Stimulated activated CD8-positive, alpha-beta memory T cell treated with anti-CD3 and anti-CD28 coated beads, Interleukin-2, amount 100 ng/mL, for 48 hours (primary cell): ENCODE measurements at places on chromosomes 13 and 19.

DNA sequence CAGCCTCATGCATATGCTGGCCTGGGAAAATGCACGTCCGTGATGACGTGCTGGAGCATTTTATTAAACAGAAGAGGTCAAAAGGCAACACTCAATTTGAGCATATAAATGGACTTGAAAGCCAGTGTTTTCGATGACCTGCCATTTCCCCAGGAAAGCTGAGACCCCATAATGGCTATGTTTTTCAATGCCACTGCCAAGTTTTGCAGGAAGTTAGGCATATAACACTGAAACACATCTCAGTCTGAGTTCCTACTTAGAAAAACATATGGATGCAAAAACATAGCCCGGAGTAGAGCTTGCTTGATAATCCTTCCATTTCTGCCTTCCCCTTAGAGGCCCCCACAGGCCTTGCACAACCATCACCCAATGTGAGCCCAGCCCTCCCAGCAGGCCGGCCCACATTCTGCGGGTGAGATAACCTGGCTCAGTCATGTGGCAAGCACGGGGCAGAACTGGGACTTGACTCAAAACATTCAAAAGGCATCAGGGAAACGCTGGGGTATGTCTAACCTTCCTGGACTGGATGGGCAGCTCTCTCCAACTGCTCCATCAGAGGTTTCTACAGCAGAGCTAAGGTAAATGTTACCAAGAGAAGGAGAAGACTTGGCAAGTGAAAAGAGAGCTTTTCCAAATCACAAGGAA is 24.9 kb downstream of the EPS15L1 start:
- peak; percentile 36 for DNase-seq

- peak; percentile 20 for DNase-seq
Observed at GRCh38 chr13:77698201-77699058, 943 bp downstream of the SLAIN1 start.

GRCh38 chr19:49214701-49215100 is 57.1 kb downstream of the TRPM4 start:
- DNase-seq: no peak

DNA sequence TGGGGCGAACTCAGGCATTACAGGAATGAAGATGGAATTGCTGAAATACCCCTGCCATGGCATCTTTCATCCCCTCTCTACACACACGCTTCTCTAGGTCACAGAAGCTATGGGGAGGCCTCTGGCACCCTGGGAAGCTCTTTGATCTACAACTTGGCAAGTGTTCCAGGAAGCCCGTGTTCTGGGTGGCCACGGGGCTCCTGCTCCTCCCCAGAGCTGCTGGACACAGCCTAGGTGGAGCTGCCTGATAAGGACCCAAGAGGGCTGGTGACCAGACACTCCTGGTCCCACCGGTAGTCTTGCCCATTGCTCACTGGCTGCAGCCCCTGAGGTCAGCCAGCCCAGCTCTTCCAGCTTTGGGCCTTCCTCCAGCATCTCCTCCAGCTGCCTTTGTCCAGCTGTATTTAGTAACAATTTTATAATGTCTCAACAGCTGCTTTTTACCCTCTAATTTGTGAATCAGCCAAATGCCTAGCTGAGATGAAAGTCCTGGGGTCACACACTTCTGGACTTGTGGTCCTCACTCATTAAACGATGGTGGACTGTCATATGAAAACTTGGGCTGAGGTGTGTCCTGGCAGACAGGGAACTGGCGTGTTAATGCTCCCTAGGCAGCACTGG is 72.8 kb upstream of the SPATA13 start:
- no peak for DNase-seq

DNA sequence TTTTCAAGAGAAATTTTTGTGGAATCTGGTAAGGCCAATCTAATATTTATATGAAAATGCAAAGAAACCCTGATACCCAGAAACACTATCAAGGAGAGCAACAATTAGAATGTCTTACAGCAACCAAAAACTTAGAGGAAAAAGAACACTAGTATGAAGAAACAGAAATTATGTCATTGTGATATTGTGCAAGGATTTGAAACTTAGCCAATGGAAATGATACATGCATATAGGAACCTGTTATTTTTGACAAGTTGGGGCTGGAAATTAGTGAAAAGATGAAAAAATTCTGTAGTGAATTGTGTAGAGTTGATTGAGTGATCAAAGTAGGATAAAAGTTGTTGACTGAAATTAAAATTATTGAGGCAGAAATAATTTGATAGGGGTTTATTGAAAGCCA is 792.6 kb upstream of the SLITRK6 start:
- DNase-seq: no peak

DNA sequence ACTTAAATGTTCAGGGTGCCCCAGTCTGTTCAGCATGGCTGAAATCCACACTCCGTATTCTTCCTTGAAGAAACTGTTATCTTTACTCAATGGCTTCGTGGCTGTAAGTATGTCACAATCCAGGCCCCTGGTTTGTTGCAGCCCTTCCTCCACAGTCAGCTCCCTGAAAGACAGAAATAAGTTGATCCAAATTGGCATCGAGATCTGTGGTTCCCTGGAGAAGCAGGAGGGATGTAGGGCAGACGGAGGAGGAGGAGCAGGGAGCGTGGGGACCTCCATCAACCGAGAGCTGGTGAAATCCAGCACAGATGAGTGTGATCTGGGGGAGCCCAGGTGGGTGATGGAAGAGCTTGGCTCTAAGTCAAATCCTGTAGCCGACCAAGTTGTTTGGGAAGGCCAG is 304 bp downstream of the TSPAN16 start:
- DNase-seq: no peak

GRCh38 chr13:78497702-78498355 is 105.5 kb downstream of the POU4F1 start:
- DNase-seq: no peak

- no peak for DNase-seq
Observed at GRCh38 chr19:49497789-49498103, 1.5 kb downstream of the RPS11 start.

DNA sequence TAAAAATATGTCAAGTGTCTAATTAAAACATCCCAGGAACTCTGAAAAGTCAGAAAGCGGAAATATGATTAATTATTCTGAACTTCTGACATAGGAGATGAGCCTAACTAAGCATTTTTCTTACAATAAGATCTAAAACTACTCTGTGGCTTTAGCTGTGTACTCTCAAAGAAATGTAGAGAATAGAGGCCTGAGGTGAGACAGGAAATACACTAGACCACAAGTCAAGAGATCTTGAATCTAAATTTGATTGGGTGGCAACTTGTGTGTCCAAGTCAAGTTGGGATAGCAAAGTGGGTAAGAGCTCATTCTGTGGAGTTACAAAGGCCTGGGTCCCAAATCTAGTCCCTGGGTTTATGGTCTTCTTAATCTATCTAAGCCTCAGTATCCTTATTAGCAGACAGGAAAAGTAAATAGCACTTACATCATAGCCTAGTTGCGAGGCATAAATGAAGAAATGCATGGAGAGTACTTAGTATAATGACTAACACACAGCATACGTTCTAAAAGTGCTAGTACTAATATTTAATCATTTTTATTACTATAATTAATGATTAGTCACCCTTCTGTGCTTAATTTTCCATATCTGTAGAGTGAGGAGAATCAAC is 9.4 kb upstream of the LRRC63 start:
- no peak for DNase-seq

DNA sequence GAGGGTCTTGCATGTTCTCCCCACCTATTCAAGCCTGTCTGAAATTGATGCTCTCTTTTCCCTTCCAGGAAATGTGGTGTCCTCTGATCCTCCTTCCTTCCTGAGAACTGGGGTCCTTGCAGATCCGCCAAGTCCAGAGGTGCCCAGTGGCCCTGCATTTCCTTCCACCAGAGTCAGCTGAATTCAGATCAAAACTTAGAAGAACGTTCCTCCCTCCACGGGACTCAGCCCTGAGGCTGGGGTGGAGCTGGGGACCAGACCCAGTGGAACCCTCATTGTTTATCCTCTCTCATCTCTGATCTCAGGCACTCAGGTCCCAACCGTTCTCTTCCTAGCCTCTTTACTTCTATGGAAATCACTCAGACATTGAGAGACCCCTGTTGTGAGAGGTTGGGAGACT is 477.3 kb downstream of the TSHZ3 start:
- DNase-seq: no peak

DNA sequence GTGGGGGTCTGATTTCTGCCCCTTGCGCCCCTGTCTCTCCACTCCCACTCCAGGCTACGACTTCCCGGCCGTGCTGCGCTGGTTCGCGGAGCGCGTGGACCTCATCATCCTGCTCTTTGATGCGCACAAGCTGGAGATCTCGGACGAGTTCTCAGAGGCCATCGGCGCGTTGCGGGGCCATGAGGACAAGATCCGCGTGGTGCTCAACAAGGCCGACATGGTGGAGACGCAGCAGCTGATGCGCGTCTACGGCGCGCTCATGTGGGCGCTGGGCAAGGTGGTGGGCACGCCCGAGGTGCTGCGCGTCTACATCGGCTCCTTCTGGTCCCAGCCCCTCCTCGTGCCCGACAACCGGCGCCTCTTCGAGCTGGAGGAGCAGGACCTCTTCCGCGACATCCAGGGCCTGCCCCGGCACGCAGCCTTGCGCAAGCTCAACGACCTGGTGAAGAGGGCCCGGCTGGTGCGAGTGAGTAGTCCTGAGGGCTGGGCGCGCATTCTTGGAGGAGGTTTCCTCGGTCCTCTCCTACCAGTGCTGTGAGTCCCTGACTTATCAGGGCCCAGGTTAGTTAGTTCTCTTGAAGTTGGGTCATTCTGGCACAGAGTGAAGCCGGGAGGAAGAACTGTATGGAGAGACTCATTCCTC is 12.7 kb downstream of the EHD2 start:
- DNase-seq: no peak

- no peak for DNase-seq
Observed at GRCh38 chr13:91112201-91112923, 235.1 kb upstream of the MIR17HG start.

DNA sequence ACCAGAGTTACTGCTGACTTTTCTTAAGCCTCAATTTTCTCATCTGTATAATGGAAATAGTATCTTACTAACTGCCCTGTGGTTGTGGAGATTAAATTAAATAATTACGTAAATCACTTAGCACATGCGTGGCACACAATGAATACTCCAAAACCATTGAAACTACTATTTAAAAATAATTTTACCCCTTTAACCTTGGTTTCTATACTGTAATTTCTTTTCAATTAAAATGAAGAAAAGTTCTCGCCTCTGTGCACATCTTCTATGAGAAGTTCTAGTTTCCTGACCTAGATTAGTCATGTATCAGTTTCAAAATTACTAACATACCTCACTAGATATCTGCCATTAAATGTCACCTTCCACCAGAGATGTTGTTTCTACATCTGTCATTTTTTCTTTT is 5.7 kb downstream of the SLITRK1 start:
- no peak for DNase-seq

GRCh38 chr19:37362733-37363132 is 8.2 kb upstream of the ZNF527 start:
- no peak for DNase-seq

- no peak for DNase-seq
Observed at GRCh38 chr13:95779522-95779921, 102.6 kb downstream of the DNAJC3 start.

DNA sequence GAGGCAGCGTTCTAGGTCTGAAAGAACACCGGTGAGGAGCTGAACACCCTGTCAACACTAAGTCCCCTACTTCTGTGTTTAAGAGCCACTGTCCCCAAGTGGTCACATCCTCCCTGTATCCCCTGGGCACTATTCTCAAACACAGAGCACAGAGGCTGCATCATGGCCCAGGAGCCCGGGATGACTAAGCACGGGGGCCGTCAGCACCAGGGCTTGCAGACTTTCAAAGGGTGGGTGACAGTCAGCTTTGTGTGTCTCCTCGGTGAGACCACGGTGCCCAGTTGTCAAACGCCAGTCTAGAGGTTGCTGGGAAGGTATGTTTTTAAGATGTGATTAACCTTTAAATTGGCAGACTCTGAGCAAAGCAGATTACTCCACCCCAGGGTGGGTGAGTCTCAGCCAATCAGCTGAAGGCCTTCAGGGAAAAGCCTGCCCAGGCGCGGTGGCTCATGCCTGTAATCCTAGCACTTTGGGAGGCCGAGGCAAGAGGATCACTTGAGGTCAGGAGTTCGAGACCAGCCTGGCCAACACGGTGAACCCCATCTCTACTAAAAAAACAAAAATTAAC is 8.0 kb downstream of the MAP2K2 start:
- DNase-seq: peak; percentile 17

DNA sequence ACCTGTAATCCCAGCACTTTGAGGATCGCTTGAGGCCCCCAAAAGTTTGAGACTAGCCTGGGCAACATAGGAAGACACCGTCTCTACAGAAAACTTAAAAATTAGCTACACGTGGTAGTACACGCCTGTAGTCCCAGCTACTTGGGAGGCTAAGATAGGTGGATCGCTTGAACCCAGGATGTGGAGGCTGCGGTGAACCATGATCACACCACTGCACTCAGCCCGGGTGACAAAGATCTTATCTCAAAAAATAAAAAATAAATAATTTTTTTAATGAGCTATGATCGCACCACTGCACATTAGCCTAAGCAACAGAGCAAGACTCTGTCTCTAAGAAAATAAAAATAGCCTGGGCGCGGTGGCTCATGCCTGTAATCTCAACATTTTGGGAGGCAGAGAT is 6.6 kb downstream of the RCBTB2 start:
- no peak for DNase-seq

- no peak for DNase-seq
Observed at GRCh38 chr13:79485014-79485811, 4.3 kb downstream of the NDFIP2 start.

DNA sequence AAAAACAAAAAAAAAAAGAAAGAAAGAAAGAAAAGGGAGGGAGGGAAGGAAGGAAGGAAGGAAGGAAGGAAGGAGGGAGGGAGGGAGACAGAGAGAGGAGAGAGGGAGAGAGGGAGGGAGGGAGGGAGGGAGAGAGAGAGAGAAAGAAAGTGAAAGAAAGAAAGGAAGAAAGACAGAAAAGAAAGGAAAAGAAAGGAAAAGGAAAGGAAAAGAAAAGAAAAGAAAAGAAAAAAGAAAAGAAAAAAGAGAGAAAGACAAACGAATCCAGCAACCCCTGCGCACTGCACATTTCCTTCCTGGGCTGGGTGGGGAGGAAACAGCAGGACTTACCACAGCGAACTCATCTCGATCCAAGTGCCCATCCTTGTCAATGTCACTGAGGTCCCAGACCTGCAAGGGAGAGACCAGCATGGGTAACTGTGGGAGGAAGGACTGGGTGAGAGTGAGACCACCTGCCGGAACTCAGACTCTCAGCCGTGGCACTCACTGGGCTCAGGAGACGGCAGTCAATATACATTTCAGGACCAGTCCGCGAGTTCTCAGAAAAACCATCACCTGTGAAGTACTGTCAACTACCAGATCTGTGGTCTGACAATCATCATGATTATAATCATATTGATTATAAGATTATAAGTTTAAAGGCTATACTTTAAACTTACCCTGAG is 43.3 kb downstream of the EPS15L1 start:
- DNase-seq: no peak

- no peak for DNase-seq
Observed at GRCh38 chr19:11495481-11495880, 10.2 kb downstream of the ZNF653 start.

DNA sequence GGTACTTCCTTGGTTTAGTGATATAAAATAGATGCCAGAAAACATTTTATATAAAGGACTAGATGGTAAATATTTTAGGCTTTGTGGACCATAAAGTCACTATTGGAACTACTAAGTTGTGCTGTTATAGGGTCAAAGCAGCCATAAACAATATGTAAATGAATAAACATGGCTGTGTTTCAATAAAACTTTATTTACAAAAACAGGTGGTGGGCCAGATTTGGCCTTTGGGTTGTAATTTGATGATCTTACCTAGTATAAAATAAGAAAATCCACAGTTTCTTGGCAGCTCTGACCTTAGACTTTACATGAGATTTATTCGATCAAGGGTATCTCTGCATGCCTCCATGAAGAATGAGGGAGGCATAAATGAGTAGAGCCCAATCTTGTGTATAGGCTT is 232.0 kb upstream of the PCDH9 start:
- DNase-seq: no peak
